ENCODE measurements at places on chromosomes 16 and 17.

DNA sequence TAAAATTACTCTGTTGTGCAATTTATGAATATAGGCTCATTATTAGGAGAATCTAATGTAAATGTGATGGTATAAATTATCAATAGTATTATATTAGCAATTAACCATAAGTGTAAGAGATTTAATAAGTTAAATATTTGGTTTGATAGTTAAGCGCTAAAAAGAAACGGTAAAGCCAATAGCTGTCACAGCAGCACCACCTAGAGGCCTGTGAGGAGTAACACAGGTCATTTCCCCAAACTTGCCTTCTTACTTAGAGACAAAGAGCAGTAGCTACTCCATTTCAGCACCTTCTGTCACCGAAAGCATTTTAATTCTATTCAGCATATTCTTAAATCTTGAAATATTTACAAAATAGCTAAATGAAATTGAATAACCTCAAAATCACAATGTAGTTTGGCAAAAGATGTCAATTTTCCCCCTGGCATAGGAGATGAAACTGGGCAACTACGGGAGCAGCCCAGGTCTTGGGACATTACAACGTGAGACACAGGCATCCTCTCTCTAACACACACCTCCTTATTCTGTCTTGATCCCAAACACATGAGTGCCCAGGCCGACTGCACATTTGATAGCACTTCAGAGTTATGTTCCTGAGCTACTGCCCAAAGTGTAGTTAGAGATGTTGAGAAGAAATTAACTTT lies 14.3 kb upstream of the DYNLRB2 start:
- DNase-seq: peak; percentile 58

- DNase-seq: no peak
Measured at GRCh38 chr17:19897903-19898302, 30.2 kb upstream of the ULK2 start.

DNA sequence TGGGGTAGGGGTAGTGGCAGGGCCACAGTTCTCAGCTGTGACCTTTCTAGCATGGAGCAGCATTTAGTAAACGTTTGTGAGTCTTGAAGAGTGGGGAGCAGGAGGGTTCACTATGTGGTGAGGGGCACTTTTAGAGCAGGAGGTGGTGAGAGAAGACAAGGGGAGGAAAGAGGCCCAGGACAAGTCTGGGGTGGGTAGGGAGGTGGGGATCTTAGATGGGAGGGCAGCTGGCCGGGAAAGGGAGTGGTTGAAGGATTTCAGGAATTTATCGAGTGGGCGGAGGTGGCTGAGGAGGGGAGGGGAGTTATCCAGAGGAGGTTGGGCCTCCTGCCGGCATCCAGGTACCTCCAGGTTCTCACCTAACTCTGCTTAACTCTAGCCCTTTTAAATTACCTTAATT lies 1.9 kb downstream of the CLEC16A start:
- DNase-seq: no peak

DNA sequence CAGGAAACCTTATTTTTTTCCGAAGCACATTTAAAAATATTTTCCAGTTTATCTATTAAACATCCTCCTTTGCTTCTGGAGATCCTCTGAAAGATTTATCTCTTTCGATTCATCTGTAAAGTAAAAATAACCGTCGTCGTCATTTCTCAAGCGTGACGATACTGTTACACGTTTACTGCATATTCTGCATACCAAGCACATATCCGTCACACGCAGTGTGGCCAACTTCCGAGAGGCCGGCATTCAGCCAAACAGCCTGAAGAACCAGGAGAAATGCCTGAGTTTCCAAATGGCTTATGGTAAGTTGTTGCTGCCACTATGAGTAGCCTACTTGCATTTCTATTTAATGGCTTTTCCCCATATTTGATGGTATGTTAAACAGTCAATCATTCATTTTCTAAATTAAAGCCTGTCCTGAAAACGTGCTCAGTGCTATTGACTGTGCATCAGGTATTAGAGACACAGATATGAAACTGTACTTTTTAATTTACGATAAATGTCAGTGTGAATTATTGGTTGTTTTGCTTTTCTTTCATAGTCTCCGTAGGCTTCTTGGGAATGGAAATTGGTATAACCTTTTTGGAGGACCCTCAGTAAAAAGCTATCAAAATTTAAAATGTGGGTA lies 275.7 kb downstream of the WWOX start:
- no peak for DNase-seq

- DNase-seq: no peak
Measured at GRCh38 chr17:39271546-39271945, 45.8 kb upstream of the STAC2 start.

DNA sequence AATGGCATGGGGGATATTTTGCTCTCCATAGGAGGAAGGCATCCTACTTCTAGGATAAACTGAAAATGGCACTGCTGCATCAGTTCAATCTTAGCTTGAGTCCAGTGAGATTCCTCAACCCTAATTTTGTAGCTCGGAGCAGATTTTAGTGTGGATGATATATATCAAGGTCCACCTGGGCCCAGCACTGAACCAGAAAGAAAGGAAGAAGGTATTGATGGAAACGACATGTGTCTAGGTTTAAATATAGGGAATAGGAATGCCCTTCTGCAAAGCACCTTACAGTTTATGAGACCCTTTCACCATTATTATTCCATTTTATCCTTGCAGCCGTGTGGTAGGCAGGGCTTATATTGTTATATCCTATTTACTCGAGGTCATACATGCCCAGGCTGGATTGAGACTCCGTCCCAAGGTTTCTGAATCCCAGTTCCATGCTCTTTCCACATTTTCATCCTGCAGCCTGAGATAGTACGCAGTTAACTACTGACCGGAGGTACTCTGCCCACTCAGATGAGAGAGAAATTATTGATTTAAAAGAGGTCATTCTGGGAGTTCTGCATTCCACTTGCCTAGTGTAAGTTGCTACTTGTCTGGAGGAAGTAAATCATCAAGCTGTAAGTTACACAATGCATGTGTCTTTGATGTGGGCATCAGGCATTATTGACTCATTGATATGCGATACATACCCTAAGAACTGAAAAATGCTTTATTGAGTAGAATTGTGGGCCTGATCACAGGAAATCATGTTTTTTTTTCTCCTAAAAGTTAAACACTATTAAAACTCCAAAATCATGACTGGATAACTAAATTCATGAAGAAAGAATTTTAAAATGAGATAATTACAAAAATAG lies 10.1 kb downstream of the KRT39 start:
- no peak for DNase-seq

GRCh38 chr16:58768145-58768544 lies 34.0 kb upstream of the GOT2 start:
- no peak for DNase-seq

- DNase-seq: no peak
Measured at GRCh38 chr17:54180950-54181349, 358.2 kb downstream of the KIF2B start.

GRCh38 chr17:43368740-43369506 lies 29.9 kb upstream of the ARL4D start:
- DNase-seq: peak; percentile 53

DNA sequence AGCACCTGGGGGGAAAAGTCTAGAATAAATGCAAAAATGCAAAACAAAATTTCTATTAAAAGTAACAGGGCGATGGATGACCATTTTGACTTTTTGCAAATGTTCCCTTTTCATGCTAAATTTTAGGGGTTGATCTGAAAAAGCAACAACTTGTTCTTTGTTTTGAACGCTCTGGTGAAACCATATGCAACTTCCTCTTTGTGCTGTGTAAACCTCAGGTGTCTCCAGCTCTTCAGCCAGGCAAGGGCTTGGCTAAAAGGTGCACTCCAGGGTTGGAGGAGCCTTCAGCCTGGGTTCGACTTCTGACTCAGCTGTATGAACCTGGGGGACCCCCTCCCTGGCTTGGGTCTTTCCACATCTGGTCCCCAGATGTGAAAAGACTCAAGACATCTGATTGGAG lies 9.5 kb downstream of the IRF8 start:
- DNase-seq: no peak

DNA sequence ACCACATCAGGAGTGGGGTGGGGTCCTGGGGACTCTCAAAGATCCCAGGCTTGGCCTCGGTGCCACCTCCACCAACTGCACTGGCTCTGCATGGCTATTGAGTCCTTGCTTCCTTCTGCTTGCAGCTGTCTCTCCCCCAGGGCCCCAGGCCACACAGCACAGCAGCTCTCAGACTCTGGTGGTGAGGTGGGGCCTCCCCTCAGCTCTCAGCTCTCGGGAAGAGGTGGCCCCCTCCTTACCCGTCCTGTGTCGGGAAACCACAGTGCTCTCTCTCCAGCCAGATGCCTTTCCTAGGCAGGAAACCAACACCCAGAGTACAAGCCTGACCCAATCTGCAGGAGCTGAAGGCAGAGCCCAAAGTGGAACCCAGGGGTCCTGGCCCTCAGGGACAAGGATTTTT lies 18.5 kb downstream of the SRCIN1 start:
- DNase-seq: no peak

- DNase-seq: no peak
Measured at GRCh38 chr17:77793971-77794235, 164.6 kb upstream of the TNRC6C start.

GRCh38 chr16:2702871-2703745 lies 16.9 kb downstream of the PRSS27 start:
- DNase-seq: no peak

DNA sequence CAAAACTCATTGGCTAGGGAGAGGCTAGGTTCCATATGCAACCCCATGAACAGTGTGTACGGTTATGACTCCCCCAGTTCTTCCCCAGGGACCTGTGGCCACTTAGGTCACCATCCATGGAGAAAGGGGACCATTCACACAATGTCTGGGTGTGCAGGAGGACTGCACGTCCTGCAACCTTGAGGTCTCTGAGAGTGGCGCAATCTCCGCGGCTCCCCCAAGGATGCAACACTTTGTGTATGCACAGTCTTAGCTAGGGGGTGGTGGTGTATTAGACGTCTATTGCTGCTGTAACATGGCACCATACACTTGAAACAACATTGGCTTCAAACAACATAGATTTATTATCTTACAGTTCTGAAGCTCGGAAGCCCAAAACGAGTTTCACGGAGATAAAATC lies 65.6 kb upstream of the CBX4 start:
- DNase-seq: no peak

DNA sequence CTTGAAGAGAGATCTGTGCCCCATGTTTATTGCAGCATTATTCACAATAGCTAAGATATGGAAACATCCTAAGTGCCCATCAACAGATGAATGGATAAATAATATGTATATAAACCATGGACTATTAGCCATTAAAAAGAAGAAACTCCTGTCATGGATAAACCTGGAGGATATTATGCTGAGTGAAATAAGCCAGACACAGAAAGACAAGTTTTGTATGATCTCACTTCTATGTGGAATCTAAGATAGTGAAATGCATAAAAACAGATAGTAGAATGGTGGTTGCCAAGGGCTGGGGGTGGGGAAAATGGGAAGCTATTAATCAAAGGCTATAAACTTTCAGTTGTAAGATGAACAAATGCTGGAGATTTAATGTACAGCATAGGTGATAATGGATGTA lies 19.9 kb upstream of the HEATR6 start:
- no peak for DNase-seq

- DNase-seq: no peak
Measured at GRCh38 chr16:56426585-56426984, 1.2 kb upstream of the AMFR start.

DNA sequence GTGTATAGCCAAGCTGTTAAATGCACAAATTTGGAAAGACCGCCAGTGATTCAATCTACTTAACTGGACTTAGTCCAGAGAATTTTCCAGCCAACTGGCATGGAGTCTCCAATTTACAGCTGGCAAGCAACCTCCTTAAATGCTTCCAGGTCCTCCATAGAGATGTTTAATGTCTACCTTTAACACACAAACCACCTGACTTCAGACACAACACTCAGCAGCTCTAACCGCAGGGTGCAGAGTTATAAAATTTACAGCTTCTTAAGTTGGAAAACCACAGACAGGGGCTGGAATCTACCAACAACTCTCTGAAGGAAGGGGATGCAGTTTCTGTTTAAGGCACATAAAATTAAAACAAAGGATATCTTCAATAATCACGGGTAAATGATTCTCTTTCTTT lies 106.9 kb downstream of the SYCE1L start:
- no peak for DNase-seq

GRCh38 chr16:12503191-12503590 lies 300.5 kb downstream of the CPPED1 start:
- DNase-seq: no peak

DNA sequence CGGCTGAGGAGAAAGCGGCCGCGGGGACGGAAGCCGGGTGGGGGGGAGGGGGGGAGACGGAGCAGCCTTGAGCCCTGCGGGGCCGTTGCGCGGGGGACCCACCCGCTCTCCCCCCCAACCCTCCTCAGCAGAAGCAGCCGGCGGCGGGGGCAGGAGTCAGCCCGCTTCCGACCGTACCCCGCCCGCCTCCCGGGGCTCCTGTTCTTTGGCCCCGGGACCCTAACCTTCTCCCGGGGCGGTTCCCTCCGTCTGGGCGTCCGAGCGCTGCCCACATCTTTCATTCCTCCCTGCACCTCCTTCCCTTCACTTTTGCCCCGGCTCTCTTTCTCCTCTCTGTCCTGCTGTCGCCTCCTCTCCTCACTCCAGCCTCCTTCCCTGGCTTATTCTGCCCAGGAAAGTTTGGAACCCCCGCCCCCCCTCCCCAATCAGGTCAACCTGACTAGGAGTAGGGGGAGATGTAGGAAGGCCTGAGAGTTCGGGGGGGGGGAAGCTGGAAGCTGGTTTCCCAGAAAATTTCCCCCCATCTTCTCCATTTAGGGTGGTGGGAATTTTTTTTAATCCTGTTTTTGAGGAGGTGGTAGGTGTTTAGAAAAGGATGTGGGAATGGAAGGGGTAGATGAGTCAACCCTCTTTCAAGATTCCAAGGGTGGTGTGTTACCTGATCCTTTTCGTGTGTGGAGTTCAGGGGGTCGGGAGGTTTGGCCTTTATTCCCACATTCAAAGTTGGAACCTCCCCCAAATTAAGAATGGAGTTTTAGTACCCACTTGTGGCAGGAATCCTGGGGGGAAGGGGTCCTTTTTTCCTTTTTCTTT lies 427 bp upstream of the NLK start:
- no peak for DNase-seq

Measured in neural crest cell (in vitro differentiated cells).